Islet precursor cell (in vitro differentiated cells): ENCODE measurements at places on chromosomes 16 and 17.

DNA sequence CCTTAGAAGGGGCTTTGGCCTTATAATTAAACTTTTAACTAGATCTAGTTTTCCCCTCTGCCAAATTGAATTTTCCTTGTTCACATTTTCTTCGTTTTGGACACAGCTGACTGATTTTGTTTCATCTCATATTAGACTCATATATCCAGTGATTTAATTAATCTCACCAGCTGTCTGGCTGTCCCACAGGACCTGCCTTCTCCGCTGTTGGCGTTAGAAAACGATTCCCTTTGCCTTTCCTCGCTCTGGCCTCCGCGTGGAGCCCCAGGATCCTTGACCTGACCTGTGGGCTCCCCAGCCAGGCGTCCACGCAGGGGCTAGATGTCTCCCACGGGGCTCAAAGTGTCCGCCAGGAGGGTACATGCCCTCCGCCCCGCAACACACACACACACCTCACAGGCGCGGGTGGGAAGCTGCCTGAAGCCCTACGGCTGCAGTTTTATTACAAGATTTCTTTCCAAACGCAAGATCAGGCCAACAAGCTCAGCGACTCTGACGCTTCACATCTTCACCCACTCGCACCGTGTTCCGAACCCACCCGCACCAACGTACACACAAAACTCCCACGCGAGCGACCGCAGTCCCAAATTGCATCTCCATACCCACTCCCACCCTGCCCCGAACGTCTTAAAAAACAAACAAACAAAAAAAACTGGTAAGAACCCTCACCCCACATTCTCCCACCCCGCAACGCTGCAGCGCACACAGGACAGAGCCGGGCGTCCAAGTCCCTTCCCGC is 1.1 kb downstream of the RPRML start:
- no peak for DNase-seq

- no peak for DNase-seq
Measured at GRCh38 chr16:58853854-58854791, 120.0 kb upstream of the GOT2 start.

DNA sequence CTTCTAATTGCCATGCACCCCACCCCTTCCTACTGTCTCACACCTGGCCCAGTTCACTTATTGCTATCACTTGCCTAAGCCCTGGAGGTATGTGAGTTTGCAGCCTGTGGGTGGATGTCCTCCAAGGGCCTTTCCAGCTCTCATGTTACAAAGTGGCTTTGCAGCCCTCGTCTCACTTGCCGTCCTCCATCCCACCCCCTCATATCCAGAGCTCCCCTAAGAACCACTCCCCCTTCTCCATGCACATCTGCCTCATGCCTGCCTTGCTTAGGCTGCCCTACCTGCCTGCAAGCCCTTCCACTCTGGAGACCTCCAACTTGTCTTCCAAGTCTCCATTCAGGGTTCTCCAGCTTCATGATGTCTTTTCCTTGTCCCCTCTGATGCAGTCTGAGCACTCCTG is 119.4 kb upstream of the NLRP1 start:
- peak; percentile 37 for DNase-seq

GRCh38 chr17:38656959-38657823 is 17.6 kb downstream of the EPOP start:
- peak; percentile 66 for DNase-seq

DNA sequence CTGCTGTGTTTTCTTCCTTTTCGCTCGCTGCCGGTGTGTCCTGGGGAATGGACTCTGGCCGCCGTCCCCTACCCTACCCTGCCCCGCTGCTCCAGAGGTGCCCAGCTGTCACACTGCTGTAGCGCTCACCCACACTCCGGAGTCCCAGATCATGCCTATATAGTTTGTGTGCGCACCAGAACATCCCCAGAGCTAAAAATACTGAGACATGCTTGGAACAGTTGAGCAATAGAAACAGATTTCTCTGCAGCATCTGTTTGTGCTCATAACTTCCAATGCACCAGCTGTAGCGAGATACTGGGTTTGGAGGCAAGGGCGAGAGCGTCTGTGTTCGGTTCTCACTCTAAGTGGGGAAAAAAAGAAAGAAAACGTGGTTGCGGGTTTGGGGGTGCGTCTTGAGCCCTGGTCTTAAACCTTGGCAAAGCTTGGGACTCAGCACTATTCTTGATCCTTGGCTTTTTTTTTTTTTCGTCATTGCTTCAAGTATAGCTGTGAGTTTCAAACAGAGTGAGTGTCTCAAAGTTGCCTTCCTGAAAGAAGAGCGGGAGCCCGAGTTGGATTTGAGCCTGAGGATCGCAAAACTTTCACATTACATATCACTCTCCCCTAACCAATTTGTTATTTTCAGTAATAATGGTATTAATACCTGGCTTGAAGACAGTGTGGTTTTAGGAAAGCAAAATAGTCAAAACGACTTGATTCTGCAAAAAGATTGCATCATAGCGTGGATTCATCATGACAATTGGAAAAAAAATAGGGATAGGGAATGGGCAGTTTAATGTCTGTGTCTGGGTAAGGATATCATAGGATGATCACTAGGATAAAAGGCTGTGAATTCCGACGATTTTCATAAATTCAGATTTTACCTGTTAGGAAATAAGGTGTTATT is 621 bp downstream of the KCNJ2 start:
- DNase-seq: no peak

GRCh38 chr16:2949705-2950352 is 14.2 kb upstream of the KREMEN2 start:
- DNase-seq: peak; percentile 48

- no peak for DNase-seq
Measured at GRCh38 chr17:8803531-8804420, 4.6 kb upstream of the MFSD6L start.

GRCh38 chr16:75043175-75043895 is 44.5 kb downstream of the ZNRF1 start:
- no peak for DNase-seq

- DNase-seq: no peak
Measured at GRCh38 chr17:51820252-51820651, 338.3 kb downstream of the CA10 start.

DNA sequence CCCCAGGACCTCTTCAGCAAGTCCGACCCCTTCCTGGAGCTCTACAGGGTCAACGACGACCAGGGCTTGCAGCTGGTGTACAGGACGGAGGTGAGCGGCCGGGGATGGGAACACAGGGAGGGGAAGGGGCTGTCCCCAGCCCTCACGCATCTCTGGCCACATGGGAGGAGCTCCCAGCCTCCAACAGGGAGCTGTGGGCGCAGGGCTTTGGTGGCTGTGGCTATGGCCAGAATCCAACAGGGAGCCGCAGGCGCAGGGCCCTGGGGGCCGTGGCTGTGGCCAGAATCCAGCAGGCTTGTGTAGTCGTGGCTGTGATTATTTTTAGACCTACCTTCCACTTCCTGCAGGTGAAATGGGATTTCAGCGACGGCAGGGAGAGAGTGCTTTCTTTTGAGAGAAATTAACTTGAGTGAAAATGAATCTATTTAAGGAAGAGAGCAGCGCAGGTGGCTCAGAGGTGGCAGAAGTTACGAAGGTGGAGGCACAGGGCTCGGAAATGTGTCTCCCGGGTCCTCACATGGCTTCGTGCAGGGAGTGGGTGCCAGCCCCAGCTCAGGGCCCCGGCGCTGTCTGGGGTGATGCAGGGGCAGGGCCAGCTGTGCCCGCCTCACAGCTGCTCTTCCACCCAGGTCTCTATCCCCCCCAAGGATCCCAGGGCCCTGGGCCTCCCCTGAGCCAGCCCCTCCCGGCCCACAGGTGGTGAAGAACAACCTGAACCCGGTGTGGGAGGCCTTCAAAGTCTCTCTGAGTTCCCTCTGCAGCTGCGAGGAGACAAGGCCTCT is 9.4 kb downstream of the CPNE7 start:
- DNase-seq: no peak

DNA sequence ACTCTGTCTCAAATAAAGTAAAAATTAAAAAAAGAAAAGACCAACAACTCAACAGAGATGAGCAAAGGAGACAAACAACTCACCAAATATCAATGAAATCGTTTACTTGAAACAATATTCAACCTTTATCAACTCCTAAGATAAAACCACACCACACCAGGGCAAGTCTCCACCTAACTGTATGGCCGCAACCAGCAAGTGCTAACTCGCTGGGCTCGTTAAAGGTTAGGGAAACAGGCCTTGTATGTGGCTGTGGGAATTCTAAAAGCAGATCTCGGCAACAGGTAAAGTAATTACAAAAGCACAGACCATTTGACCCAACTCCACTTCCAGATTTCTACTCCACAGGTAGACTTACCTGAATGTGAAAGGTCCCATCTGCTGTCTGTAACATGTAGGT is 9.3 kb downstream of the ZCCHC14 start:
- no peak for DNase-seq

DNA sequence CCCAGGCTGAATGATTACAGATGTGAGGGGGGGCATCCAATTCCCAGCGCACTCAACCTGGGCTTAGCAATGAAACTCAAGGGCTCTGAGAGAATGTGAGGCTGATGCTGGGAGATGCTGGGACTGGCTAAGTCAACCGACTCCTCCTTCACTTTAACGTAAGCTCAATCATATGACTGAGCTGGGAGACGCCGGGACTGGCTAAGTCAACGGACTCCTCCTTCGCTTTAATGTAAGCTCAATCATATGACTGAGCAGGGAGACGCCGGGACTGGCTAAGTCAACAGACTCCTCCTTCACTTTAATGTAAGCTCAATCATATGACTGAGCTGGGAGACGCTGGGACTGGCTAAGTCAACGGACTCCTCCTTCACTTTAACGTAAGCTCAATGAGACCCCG is 179.4 kb downstream of the VPS53 start:
- no peak for DNase-seq

DNA sequence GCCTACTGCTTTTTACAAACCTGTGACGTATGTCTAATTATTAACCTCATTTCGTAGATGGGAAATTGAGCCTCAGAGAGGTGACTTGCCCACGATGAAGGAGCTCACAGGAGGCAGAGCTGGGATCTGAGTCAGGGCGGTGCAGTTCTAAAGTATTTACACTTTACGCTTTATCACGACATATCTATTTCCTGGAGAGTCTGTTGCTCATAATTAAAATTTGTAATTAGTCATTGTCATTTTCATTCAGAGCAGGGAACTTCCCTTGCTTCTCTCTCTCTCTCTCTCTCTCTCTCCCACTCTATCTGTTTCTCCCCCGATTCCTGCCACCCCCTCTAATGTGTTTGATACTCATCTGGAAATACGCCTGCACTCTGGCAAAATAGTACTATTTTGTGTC is 5.9 kb downstream of the SLC5A11 start:
- no peak for DNase-seq

DNA sequence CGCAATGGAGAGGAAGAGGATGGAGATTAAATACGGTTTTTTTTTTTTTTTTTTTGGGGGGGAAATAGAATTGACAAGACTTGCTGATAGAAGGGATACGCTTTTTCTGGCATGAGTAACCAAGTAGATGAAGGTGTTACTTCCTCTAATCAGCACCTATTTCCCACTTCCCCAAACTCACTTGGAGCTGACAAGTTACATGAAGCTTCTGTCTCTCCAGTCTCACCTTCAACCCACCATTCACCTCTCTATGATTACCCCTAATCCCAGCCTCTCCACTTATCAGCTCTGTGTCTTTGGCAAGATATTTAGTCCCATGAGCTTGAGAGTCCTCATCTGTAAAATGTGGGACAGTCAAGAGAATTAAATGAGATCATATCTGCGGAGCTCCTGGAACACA is 185.9 kb upstream of the HS3ST3A1 start:
- DNase-seq: no peak

- no peak for DNase-seq
Measured at GRCh38 chr16:3782566-3782965, 65.2 kb upstream of the TRAP1 start.

DNA sequence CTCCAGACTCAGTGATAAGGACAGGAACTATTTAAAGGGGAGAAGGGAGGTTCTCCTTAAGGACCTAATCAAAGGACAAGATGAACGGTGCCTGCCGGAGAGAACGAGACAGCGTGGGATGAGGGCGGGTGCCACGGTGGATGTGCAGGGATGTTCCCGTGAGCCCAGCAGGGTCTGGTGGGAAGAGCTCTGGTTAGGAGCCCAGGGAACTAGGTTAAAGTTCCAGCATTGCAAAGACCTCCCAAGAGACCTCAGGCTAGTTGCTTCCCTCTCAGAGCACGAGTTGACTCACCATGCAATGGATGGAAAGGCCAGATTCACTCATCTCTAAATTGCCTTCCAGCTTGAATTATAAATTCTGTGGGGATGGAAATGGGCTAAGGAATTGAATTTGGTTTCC is 14.7 kb downstream of the CCR7 start:
- DNase-seq: peak; percentile 87

GRCh38 chr17:57999496-58000017 is 7.5 kb downstream of the SRSF1 start:
- DNase-seq: no peak

- DNase-seq: no peak
Measured at GRCh38 chr17:73011016-73011486, 81.4 kb downstream of the SLC39A11 start.

- DNase-seq: peak; percentile 83
Measured at GRCh38 chr17:41625602-41626001, 1.2 kb upstream of the KRT17 start.

DNA sequence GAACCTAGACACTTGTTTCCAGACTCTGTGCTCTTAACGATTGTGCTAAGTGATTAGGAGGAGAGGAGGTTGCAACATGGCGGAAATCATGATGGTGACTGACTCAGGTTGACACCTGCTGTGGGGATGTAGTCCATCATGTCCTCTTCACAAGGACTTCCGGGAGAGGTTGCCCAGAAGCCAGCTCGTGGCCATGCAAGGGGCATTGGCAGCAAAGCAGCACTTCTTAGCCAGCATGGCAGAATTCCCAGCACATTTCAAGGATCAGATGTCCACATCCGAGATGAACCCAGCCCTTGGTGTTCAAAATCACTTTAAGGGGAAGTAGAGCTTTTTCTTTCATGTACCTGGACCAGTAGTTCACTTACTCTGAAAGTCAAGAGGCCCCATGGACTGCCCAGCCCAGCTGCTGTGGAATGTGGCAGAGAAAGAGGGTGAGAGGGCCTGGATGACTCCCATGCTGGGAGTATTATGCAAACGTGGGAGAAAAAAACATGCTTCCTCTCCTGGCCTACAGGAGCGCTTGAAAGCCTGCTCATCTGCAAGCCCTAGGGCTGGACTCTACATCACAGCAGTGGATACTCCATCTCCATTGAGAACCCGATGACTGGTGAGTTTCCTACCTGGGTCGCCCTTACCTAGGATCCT is 65.5 kb downstream of the IRX6 start:
- no peak for DNase-seq

- no peak for DNase-seq
Measured at GRCh38 chr16:2955438-2955778, 8.7 kb upstream of the KREMEN2 start.

GRCh38 chr16:78094998-78095397 is 4.5 kb upstream of the WWOX start:
- no peak for DNase-seq

- DNase-seq: no peak
Measured at GRCh38 chr17:77437017-77437416, 296.2 kb downstream of the SEC14L1 start.
